ENCODE measurements at places on chromosomes 12 and 14.
A peak's percentile ranks its signal among the peaks of the same experiment; 100 is the strongest.

- DNase-seq, result no peak
Observed at GRCh38 chr12:107593713-107594381, 91.8 kb upstream of the PWP1 start.

- DNase-seq, result no peak
Observed at GRCh38 chr12:18970603-18971002, 158.9 kb upstream of the PLEKHA5 start.

GRCh38 chr12:3571724-3572123 is 80.7 kb downstream of the PRMT8 start:
- DNase-seq, result no peak

- no peak for DNase-seq
Observed at GRCh38 chr12:11684393-11684792, 34.9 kb downstream of the ETV6 start.

- DNase-seq, result no peak
Observed at GRCh38 chr12:49051373-49051764, 9.2 kb downstream of the KMT2D start.

- DNase-seq, result no peak
Observed at GRCh38 chr14:105015905-105016304, 5.0 kb downstream of the CDCA4 start.

- DNase-seq, result no peak
Observed at GRCh38 chr12:42957561-42958290, 368.2 kb upstream of the PRICKLE1 start.

GRCh38 chr12:107553211-107553765 is 132.3 kb upstream of the PWP1 start:
- no peak for DNase-seq

DNA sequence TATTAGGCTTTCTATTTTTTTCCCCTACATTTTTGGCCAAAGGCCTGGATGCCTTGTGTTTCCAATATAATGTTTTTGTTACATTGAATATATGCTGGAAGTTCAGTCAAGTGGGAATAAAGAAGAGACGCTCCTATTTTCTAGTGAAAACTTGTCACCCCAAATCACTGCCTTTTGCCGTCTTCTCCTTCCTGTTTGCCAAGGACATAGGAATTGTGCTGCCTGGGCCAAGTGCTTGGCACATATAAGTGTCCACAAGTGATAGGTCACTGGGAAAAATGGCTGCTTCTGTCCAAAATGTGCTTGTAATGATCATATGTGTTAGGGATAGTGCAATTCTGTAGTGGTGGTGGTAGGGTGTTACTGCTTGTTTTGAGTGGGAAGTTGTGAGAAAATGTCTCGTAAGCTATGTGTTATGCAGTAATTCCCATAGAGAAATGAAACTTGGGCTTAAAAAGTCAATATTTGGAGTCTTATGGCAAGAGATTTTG is 11.6 kb upstream of the KCNJ8 start:
- DNase-seq, result no peak

GRCh38 chr14:78614593-78614992 is 444.4 kb downstream of the NRXN3 start:
- no peak for DNase-seq

DNA sequence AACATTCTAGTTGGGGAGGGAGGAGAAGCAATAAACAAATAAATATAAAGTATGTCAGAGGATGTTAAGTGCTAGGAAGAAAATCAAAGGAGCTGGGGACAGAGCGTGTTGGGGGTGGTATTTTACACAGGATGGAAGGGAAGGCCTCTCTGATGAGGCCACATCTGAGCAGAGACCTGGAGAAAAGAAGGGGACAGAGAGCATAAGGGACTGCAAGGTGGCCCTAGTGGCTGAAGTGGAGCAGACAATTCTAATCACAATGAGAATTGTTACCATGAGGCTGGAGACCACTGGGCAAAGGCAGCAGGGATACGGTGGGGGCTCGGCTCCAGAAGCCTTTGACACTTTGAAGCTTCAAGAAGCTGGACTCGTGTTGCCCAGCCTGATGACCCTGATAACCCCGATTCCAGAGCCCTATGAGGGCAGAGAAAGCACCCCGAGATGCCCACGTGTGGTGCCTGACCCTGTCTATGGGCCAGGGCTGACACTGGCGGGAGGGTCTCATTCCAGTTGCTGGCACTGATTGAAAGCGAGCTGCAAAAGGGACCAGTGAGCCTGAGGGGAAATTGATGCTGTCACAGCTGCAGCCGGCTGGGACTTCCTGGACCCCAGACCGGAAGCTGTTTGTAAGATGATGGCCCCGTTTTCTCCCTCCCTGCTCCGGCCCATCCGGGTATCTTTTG is 169.1 kb downstream of the RBM19 start:
- DNase-seq, result no peak

GRCh38 chr12:102171951-102172350 is 25.7 kb downstream of the PMCH start:
- DNase-seq, result no peak

DNA sequence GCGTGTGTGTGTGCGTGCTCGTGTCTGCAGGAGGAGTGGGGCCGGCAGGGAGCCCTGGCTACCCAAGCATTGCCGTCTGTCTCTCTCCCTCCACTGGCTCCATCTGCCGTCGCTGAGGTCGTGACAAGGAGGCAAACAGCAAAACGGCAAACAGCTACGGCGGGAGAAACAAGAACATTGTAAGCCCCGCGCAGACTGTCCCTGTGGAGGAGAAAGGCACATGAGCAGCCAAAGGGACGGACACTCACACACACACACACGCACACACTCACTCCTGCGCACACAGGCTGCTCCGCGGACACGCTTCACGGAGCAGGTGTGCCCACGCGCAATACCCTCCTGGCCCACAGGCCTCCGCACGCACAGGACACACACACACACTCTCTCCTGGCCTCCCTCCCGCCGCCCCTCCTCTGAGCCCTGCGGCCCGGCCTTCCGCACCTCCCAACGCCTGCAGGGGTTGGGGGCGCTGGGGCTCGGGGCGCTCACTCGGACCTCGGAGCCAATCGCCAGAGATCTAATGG is 905 bp downstream of the CISTR start:
- DNase-seq, result no peak

- DNase-seq, result no peak
Observed at GRCh38 chr12:96070670-96071279, 35.4 kb upstream of the LTA4H start.

- peak; percentile 41 for DNase-seq
Observed at GRCh38 chr12:62631471-62632410, 165.1 kb downstream of the MON2 start.

- DNase-seq, result no peak
Observed at GRCh38 chr12:105935106-105935505, 203.6 kb downstream of the NUAK1 start.

DNA sequence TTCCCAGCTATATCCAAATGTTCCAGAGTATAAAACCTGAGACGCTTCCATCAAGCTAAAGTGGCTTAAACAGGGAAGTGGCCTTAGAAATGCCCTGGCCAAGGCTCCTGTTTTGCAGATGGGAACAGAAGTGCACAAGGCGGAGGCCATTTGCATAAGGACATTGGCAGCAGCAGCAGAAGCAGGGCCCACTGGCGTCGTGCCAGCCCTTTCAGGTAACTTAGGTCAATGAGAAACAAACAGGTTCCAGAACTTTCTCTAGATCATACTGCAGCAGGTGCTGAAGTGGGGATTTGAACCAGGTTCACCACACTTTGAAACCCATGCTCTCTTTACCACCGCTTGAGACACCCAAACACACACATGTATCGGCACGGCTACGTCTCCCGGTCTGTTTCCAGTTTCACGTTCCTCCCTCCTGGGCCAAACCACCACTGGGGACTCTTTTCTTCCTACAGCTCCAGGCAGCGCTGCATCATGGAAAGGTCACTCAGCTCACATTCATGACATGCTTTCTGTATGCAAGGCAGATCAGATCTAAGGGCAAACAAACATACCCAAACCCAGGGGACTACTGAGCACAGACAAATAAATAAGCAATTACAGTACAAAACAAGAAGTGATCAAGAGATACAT is 46.0 kb upstream of the PLEKHG6 start:
- peak; percentile 97 for DNase-seq

DNA sequence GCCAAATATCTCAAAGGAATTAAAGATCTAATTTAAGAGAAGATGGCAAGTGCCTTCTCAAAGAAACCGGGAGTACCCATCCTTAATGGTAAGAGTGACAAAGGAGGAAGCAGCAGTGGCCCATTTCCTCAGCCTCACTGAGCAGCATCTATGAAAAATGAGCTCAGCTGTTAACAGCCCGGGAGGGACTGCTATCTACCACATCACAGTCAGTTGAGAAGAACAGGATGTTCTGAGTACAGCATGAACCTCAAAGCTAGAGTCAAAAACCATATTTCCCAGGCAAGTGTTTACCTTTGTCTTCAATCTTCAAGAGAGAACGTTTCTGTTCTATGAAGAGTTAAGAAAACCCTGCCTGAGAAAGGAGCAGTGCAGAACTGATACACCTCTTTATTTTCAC is 115.0 kb downstream of the BTG1 start:
- DNase-seq, result no peak

DNA sequence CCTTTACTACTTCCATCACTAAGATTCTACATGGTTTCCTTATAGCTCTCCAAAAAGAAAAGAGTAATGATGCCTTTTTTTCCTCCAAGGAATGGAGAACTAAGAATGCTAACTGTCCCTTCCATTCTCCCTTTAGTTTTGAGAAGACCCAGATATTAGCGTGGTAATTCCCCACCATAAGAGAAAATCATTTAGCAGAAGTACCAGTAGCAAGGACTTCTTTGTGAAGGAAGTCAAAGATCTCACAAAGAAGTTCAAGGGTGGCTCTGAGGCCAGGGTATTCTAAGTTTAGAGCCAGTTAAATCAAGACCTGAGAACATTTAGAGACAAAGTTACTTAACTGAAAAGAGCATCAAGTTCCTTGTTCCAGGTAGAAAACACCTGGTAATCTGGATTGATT is 7.3 kb downstream of the USP15 start:
- DNase-seq, result no peak

DNA sequence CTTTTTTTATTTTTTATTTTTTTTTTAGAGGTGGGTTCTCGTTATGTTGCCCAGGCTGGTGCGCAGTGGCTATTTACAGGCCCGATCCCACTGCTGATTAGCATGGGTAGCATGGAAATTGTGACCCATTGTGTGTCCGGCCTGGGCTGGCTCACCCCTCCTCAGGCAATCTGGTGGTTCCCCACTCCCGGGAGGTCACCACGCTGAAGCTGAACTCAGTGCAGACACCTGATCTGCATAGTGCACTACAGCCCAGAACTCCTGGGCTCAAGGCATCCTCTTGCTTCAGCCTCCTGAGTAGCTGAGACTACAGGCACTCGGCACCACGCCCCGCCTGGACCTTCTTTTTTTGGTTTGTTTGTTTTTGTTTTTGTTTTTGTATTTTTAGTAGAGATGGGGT is 5.5 kb upstream of the CD4 start:
- no peak for DNase-seq

DNA sequence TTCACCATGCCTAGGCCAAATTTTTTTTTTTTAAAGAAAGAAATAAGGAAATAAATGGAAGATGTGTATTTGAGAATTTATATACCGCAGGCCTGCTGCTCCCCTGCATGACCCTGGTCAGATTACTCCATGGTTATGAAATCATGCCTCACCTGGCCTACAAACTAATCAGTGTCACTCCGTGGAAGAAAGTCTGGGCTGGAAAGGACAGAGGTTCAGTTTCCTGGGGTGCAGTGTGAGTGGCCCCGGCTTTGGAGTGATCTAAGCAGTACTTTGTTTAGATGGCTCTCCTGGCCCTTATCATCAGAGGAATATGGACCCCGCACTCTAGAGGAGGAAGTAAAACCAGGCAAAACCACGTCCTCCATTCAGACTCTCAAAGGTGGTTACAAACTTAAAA is 9.6 kb downstream of the APOBEC1 start:
- DNase-seq, result no peak

- DNase-seq, result no peak
Observed at GRCh38 chr12:98198261-98198982, 317.0 kb upstream of the TMPO start.

DNA sequence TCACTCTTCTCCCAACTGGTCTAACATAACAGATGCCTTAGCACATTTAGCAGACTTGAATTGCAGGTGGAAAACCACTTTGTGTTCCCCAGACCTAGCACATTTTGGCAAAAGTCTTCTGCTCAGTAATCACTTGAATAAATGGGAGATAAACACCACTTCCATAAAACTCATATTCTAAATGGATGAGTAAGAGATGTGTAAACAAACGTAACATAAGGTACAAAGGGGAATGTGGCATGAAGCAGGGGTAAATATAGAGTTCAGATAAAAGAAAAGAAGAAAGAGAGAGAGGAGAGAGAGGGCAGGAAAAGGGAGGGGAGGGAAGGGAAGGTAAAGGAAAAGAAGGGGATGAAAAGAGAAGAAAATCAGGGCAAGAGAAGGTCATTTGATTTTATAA is 17.0 kb upstream of the KERA start:
- DNase-seq, result no peak

- DNase-seq, result no peak
Observed at GRCh38 chr12:5166976-5167375, 123.3 kb downstream of the KCNA5 start.

- no peak for DNase-seq
Observed at GRCh38 chr14:100711493-100711892, 15.2 kb upstream of the DLK1 start.

DNA sequence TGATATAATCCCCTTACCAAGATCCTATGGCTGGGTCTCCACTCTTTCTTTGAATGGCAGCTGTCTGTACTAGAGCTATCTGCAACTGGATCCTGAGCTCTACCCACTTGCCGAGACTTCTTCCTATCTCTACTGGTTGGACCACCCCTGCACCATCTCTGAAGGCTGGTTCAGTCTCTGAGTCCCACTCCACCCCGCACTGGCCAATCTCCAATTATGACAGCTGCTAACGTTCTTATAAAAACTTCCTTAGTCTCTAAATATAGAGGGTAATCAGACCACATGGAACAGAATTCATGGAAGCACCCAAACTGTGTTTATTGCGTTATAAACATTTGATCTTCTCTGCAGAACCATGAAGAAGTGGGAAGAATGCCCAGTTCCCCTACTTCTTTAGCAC is 186.6 kb upstream of the EEA1 start:
- no peak for DNase-seq

DNA sequence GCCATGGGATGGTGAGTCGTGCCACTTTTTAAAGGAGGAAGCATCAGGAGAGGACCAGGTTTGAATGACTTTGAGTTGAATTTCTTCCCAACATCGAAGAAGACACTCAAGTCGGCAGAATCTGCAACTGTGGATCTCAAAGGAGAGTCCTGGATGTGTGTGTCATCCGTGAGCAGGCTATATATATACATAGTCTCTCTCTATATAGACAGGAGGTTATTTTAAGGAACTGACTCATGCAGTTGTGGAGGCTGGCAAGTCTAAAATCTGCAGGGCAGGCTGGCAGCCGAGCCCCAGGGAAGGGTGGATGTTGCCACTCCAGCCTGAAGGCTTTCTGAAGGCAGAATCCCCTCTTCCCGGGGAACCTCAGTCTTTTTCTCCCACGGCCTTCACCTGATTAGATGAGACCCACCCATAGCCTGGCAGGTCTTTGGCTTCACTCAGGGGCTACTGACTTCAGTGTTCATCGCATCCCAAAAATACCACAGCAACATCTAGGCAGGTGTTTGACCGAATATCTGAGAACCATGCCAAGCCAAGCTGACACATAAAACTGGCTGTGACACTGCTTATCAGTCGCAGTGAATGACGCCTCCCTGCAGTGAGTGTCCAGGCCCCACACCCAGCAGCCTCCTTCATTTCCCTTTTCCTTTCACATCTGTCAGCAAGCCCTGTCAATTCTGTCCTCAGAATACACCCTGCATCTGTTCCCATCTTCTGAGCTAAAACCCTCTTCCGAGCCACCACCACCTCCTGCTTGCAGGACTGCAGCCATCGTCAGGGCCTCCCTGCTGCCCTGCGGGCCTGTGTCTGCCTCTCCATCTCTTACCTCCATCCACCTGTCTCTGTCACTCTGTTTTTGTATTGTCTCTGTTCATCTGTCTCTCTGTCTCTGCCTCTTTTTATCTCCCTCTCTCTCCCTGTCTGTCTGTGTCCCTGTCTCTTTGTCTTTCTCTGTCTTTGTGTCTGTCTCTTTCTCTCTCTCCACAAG is 54.0 kb downstream of the ZNF664 start:
- DNase-seq, result no peak
